Tongue (tissue), 3 donors: ENCODE measurements at places on chromosomes 3 and 15. TPM values are rescaled to one million over a fixed set of nuclear protein-coding genes. Genes with fewer than 3 reads are reported as not detected.

GABRA5 gene
- 0.62 TPM for total RNA-seq

IL17RD gene
- total RNA-seq = 46.1 TPM

NEDD4 gene
- total RNA-seq = 31.5 TPM

TP63 gene
- 43.2 TPM for total RNA-seq

ANKUB1 gene
- not detected for total RNA-seq

DNA sequence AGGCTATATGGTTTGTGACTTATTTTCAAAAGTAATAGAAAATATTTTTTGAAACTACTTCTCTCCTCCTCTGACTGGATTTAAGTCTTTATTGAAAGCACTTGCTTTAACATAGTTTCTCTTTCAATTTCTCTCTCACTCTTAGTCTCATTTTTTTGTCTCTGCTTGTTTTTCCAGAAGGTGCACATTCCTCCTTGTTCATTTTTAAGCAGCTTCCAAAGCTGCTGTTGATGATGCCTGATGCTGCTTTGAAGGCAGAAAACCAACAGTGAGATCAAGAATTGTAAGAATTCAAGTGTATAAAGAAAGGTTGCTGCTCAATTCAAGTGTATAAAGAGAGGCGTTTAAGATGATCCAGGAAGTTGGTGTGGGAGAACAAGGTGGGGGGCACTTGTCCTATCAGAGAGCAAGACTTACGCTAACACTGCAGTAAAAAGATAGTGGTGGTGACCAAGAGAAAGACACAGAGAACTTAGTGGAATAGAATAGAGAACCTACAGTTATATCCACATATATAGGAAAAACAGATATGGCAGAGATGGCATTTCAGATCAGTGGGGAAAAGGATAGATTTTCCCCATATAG is 12.1 kb downstream of the NR2C2 start:
- DNase-seq = no peak

DNA sequence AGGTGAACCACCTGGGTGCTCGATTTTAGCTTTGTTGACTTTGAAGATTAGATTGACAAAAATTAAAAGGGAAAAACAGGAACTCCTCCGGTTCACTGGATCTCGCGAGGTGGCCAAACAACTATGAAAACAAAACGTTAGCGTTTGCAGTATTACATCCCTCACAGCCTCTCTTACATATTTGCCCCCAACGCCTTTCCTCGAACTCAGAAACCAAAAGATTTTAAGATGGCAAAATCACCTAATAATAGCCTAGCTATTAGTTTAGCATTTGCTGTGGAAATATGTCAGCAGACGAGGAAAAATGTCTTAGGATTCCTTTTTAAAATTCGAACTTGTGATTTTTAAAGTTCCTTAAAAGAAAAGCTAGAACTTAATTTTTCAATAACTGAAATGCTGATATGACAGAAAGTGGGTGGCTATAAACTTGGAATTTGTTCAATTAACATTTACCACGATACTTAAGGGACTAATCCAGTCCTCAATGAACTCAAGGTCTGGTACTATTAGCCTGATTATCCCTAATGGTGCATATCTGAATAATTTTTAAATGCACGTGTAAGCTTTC is 491 bp upstream of the SENP7 start:
- no peak for DNase-seq

DNA sequence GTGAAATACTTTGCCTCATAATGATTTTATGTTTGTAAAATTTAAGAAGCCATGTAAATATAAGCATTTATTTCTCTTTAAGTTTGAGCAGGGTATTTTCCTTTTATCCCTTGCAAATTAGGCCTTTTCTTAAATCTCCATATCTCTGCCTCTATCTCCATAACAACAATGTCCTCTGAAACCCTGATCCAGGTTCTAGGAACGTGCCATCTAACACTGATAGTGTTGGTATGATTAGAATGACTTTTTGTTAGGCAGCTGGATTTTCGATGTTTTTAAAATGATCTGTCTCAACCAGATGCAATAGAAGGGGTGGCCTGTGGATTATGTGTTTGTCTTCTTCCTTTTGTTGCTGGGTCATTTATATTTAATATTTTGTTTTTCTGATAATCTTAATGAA is 77.9 kb downstream of the TRPC1 start:
- no peak for DNase-seq

DNA sequence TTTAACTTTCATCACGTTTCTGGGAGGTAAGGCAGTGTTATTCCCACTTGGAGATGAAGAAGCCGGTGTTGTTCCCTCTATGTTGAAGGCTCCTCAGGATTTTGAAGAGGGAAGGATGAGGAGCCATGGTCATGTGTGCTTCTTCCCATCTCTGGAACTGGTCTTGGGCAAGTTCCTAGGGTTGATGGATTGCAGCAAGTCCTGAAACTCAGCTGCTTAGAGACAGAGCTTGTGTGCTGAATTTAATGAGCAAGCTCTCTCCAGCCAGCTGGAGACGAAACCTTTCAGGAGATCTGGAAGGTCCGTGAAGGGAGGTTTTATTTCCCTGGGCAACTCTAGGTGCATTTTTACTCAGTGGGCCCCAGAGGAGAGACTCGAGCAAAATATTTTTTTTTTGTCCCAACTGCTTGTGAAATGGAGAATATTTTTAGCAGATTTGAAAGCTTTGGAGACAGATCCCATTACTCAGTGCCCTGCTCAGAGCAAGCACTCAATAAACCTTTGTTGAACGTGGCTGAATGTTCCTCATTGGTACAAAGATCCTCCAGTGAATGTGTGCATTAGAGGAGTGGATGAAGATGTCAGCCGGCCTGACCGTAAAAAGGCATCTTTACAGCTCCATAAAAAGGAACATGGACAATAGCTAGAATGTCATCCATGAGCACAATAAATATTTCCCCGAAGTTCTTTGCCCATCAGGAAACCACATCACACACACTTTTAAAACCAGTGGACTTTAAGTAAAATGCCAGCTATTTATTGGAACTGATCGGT is 55.6 kb upstream of the RGMA start:
- DNase-seq = no peak

DNA sequence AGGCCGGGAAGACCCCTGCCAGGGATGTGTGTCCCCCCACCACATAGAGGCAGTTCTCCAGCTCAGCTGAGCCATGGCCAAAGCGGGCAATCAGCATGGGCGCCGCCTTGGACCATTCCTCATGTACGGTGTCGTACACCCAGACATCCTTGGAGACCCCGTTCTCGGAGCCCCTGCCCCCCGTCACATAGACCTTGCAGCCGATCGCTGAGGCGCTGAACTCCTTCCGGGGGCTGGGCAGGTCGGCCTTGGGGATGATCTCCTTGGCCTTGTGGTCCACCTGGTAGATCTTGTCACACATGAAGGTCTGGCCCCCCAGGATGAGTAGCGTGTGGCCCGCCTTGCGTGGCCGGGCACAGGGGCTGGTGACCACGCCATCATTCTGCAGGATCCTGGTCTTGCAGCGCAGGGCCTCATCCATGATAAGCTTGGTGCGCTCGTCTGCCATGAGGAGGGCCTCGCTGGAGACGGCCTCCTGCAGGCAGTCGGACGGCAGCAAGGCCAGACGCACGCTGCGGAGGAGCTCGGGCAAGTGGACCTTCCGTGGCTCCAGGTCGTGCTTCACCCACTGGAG is 26.0 kb downstream of the KLHL25 start:
- DNase-seq = no peak

DNA sequence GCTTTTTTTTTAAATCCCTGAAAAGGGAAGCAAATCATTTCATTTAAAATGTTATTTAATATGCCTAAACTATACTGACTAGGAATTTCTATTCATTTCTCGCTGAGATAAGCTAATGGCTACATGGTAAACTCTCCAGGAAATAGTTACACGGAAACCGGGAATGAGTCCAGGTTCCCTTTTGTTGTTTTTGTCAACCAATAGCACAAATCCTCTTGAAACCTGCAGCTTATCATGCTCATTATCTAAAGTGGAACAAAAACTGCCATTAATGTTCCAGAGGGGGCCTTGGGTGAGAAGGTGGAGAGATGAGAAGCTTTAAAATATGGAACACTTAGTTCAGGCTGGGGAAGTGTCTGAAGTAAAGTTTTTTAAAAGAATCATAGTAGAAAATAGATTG is 113.5 kb upstream of the ALCAM start:
- DNase-seq = peak; percentile 13

- no peak for DNase-seq
These were observed 117.2 kb downstream of the THRB start for GRCh38 chr3:24377218-24377993.

- DNase-seq = peak; percentile 12
These were observed 185.9 kb downstream of the ERC2 start for GRCh38 chr3:56282341-56282740.

DNA sequence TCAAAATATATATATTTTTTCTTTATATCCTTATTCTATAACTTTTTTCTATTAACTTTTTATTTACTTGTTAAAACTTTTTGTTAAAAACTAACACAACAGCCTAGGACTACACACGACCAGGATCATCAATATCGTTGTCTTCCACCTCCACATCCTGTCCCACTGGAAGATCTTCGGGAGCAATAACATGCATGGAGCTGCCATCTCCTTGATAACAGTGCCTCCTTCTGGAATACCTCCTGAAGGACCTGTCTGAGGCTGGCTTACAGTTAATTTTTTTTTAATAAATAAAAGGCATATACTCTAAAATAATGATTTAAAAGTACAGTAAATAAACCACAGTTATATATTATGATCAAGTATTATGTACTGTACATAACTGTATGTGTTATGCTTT is 58.9 kb downstream of the SFMBT1 start:
- peak; percentile 3 for DNase-seq

DNA sequence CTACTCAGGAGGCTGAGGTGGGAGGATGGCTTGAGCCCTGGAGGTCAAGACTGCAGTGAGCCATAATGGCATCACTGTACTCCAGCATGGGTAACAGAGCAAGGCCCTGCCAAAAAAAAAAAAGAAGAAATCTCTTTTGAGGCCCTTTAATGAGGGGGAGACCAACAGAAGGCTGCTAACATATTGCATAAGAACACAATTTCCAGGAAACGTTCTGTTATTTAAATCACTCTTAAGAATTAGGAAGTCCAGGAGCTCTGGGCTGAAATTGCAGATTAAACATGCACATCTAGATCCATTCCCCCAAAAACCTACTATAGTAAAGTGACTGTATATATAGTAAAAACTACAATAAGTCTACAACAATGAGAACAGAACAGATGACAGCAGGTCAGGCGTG is 16.1 kb upstream of the BLM start:
- DNase-seq = no peak

DNA sequence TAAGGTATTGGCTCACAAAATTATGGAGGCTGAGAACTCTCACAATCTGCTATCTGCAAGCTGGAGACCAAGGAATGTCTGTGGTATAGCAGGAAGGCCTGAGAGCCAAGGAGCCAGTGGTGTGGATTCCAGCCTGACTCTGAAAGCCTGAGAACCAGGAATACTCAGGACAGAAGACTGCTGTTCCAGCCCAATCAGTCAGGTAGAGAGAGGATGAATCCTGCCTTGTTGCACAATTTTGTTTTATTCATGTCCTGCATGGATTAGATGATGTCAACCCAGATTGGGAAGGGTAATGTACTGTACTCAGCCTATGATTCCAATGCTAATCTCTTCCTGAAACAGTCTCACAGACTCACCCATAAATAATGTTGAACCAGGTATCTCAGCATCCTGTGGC is 312.4 kb upstream of the KCNMB2 start:
- DNase-seq = no peak

GRCh38 chr3:110783541-110783940 is 288.1 kb upstream of the NECTIN3 start:
- DNase-seq = no peak

- DNase-seq = no peak
These were observed 165.6 kb downstream of the ATP8B4 start for GRCh38 chr15:49953421-49953820.

- no peak for DNase-seq
These were observed 60.5 kb upstream of the DPH6 start for GRCh38 chr15:35606450-35606779.

DNA sequence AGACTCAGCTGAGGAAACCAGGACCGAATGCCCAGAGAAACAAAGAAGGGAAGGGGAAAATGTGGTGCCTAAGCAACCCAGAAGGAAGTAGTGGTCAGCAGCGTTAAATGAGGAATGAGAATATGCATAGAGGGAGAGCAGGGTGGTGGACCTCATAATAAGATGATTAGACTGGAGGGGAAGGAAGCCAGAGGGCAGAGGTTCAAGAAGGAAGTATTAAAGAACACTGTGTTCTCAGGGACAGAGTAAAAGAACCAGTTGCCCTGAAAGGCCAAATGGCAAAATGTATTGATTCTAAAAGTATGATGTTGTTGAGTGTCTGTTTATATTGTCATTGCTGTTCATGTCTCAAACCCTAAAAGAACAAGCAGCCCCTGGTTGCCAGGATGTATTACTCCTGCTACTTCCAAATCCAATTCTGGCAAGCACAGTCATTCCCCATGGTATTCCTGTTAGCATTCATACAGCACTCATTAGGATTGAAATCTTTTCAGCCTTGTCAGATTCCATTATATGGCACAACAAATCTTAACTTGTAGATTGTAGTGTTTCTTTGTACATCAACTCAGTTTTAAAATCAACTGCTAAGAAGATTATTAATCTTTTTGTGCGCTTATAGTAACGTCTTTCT is 23.4 kb downstream of the P2RY1 start:
- DNase-seq = no peak

DNA sequence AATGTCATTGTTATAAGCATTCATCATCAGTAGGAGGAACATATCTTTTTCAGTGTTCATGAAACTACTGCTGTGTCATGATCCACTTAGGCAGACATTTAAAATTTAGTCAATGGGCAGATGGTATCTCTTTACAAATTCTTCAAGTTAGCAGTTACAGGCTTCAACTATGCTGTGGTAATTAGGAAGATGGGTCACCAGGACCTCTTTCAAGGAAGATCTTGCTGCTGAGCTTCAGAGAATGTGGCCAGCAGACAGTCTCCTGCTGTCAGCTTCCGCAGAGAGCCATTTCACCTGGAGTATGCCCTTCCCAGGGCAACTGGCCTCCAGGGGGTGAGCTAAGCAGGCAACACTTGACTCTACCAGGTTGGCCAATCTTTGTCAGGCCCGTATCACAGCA is 19.4 kb downstream of the IFT57 start:
- no peak for DNase-seq

DNA sequence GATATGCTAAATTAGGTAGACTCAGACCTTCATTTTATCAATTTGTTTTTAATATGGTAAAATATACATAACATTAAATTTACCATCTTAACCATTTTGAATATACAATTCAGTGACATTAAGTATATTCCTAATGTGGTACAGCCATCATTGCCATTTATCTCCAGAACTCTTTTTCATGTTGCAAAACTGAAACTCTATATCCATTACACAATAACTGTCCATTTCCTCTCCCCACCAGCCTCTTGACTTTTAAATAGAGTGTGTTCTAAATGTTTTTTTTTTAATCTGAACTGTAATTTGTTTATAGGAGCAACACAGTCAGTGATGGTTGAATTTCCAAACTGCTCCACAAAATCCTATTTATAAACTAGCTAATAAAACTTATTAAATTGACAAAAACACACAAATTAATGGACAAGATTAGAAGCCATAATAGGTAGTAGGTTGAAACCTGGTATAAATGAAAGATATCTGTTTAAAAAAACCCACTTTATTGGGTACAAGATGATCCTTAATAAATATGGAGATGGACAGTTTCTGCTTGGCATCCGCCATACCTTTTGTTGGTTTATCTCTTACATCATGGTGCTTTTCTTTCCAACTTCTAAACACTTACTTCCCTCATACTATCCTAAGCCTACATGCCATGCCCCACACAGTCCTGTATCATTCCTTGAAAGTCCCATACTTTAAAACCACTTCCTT is 142.4 kb downstream of the ZPLD1 start:
- DNase-seq = no peak
